Stimulated activated CD8-positive, alpha-beta memory T cell treated with anti-CD3 and anti-CD28 coated beads, Interleukin-7, amount 100 ng/mL, for 48 hours (primary cell): ENCODE measurements at places on chromosomes 5 and 9.

GRCh38 chr5:120778491-120779484 is 314.7 kb downstream of the PRR16 start:
- no peak for DNase-seq

GRCh38 chr9:15433661-15434060 is 11.0 kb downstream of the SNAPC3 start:
- DNase-seq, result no peak

DNA sequence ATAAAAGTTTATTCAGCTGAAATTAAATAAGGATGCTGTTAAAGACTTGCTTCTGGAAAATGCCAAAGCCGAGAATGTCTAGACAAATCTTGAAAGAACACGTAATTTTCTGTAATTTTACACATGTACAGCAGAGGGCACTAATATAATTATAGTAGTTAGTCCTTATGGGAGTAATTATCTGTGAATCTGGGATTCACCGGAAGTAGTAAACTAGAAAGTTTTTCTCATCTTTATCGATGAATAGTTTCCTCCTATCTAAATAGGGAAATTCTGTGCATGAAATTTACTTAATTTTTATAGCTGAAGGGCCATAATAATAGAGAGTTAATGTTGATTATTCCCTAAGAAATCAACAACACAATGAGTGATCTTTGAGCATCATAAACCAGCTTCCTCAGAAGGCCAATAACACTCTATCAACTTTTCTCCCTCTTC is 18.4 kb upstream of the CNTLN start:
- DNase-seq, result no peak

DNA sequence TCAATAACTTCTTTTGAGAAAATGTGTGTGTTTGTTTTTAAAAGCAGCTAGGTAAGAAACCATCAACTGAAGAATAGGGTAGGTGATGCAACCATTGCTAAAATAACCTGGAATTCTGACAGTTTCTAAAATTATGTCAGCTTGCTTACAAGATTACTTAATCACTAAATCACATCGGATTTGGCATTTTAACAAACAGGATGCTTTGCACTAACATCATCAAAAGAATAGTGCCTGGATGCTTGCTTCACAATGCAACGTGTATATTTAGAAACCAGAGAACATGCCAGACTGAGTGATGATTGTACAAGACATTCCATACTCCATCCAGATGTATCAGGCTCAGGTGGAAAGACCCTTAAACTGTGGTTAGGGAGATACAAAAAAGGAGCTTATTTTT is 43.9 kb downstream of the PAM start:
- DNase-seq, result no peak

DNA sequence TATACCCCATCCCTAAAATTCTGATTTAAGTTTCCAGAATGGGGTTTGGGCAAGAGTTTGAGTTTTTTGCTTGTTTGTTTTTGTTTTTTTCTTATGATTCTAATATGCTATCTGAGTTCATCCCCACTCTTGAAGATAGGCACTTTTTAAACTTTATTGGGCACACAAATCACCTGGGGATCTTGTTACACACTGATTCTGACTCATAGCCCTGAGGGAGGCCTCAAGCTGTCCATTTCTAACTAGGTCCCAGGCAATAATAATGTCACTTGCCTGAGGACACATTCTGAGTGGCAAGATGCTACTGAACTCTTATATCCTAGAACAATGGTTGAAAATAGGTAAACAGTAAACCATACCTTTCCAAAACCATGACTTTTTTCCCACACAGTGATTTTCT is 22.8 kb upstream of the ABLIM3 start:
- no peak for DNase-seq
